ENCODE measurements at places on chromosomes 5 and 9.

DNA sequence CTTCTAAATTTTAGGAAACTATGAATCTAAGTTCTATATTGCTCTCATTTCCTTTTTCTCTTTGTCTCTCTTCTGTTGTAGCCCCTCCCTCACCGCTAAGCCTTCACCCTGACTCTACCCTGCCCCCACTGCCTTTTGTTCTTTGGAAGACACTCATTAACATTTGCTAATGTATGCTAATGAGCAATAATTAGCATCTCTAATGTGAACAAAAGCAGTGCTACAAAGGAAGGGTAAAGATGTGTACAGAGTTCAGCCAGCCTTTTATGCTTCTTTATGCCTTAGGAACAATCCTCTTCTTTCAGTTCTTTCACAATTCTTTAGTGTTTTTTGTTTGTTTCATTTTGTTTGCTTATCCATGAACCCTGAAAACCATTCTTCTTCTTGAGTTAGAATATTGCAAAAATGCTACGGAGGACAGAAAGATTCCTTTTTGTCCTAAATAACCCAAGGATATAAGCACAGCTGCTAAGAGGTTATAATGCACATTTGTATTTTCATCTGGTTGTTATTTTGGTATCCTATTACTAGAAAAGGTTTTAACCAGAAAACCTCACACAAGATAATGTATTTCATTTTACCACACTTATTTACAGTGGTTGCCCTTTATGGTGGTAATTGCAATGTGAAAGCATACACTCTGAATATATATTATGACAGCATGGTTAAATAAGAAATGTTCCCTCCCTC, 159.3 kb downstream of the TMC1 start:
- no peak for DNase-seq

- DNase-seq: no peak
Observed at GRCh38 chr9:114465906-114466900, 39.1 kb downstream of the WHRN start.

DNA sequence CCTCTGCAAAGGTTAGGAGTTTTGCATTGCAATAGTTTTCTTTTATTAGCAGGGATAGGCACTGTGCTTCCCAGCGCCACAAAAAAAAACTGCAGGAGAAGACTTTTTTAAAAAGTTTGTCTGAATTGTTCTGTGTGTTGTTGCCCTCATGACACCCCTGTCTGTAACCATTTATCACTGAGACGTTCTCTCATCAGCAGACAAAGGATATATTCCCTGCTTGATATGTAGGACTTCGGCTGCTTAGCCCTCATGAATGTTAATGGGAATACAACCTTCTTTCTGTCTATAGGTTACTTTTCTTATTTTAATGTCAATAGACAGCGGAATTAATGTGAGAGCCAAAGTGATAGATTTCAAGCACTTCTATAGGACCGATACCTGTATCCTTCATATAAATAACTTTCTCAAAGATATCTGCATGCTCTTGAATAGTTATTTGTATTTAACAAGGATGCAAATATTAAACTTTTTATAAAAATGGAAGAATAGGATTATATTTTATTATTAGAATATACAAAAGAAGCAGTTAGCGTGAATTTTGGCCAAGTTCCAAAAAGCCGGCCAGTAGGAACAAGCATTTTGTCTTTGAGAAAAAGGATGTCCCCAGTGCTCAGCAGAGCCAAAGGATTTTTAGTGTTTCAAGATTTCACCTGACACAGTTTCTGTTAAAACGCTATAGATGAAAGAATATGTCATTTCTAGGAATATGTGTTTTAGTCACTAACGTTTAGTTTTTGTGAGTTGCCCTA, 1.5 kb upstream of the LYSMD3 start:
- DNase-seq: no peak

DNA sequence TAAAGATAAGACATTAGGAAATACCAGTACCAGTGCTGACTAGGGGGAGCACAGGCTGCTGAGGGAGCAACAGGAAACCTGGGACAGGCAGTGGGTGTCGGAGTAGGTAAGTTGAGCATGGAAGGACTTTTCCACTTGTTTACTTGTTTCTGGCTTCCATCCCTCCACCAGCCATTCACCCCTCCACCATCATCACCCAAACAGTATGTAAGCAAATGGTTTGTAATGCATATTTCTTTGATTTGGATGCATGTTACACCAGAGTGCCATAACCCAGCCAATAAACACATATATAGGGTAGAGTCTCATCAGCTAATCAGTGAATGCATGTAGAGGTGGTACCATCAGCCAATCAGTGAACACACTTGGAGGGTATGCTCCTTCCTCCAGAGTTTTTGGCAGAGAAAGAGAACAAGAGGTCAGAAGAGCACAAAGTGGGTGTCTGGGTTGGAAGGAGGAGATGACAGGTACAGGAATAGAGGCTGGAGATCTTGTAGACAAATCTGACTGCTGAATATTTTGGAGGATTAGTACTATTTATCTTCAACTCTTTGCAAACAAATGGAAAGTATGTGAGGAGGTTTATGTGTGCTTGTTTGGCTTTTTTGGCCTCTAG, 37.7 kb upstream of the PDE8B start:
- no peak for DNase-seq

- no peak for DNase-seq
Observed at GRCh38 chr5:150530423-150530822, 22.5 kb downstream of the NDST1 start.
